ENCODE measurements at places on chromosomes 12 and 14.

GRCh38 chr12:78430551-78430950 is 434.0 kb upstream of the SYT1 start:
- DNase-seq: no peak

- DNase-seq: no peak
These were observed 11.8 kb upstream of the RCOR1 start for GRCh38 chr14:102580550-102581110.

DNA sequence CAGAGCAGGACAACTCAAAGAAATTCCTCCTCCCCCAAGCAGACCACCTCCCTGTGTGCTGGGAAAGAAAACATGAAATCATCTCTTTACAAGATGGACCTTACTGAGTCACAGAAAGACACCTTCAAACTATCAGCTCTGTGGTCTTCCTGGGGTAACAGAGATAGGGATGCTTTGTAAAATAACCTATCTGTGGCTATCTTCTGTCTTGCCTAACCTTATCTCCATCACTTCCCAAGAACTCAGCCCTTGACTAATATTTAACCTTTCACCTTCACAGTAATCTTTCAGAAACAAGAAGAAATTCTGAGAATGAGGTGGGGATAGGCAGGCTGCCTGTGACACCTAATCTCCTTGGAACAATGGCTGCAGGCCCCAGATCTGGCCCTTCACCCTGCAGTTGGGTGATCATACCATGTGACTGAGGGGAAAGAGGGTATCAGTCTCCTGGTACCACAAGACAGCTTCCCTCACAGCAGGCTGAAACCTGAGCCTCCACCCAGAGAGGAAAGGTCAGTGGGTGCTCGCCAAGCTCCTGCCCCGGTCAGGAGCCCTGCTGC is 27.4 kb upstream of the CEBPE start:
- DNase-seq: no peak

DNA sequence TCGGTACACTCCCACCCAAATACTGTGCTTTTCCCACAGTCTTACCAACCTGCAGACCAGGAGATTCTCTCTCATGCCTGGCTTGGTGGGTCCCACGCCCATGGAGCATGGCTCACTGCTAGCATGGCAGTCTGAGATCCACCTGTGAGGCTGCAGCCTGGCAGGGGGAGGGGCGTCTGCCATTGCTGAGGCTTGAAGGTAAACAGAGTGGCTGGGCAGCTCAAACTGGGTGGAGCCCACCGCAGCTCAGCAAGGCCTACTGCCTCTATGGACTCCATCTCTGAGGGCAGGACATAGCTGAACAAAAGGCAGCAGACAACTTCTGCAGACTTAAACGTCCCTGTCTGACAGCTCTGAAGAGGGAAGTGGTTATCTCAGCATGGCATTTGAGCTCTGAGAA is 93.2 kb downstream of the FOXA1 start:
- no peak for DNase-seq

DNA sequence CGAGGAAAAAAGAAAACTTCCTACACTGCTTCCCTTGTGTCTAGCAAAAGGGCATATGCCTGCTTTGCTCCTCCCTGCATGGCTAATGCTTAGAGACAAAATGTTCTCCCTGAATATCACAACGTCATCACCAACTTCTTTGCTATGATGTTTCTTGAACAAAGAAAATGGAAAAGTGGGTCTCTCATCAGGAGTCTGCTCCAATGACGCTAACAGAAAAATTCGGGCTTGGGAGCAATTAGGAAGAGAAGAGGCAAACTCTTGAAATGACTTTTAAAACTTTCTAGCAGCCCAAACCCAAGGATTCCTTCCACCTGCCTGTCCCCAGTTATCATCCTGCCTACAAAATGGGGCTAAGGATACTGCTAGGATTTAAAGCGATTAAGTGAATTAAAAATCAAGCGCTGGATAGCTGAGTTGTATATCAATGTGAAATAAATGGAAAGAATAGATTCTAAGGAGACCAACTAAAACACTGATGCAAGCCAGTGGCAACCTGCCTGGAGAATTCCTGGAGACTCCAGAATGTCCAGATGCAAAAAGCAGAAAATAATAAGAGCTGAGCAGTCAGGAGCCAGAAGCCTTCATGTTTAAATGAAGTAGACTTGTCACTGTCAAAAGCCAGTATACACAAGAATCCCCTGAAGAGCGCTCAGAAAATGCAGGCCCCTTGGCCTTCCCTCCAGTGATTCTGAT is 183.8 kb downstream of the DPF3 start:
- no peak for DNase-seq

- no peak for DNase-seq
These were observed 6.8 kb downstream of the LMNTD1 start for GRCh38 chr12:25546318-25546717.

DNA sequence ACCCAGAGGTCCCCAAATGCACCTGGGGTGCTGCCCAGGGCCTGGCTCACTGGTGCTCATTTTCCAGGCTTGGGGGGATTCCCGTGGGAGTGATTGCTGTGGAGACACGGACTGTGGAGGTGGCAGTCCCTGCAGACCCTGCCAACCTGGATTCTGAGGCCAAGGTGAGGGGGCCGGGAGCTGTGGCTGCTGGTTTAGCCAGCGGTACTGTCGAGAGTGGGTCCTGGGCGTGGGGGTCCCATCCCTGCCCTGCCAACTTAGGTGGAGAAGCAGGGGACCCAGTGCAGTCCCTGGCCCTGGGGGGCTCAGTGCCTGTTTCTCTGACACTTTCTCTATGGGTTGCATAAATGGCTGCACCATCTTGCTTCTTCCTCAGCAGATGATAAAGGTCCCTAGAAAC is 50.9 kb downstream of the FOXN4 start:
- no peak for DNase-seq

- DNase-seq: no peak
These were observed 251.6 kb downstream of the NUAK1 start for GRCh38 chr12:105887131-105887530.

- peak; percentile 94 for DNase-seq
These were observed 57.2 kb upstream of the ATP2A2 start for GRCh38 chr12:110223777-110224378.

DNA sequence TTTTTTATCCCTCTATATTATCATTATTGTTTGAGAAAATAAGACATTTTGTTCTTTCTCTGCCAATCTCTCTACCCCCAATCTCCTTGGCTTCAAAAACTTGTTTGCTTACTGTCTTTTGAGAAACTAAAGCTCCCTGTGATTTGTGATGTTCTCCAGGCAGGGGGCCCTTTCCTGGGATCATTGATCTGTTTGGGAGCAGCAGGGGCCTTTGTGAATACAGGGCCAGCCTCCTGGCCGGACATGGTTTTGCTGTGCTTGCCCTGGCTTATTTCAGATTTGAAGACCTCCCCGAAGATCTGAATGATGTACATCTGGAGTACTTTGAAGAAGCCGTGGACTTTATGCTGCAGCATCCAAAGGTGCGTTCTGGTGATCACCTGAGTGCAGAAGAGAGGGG is 4.5 kb downstream of the ACOT6 start:
- no peak for DNase-seq

- DNase-seq: no peak
These were observed 188.9 kb downstream of the ETV6 start for GRCh38 chr12:11838403-11838802.

DNA sequence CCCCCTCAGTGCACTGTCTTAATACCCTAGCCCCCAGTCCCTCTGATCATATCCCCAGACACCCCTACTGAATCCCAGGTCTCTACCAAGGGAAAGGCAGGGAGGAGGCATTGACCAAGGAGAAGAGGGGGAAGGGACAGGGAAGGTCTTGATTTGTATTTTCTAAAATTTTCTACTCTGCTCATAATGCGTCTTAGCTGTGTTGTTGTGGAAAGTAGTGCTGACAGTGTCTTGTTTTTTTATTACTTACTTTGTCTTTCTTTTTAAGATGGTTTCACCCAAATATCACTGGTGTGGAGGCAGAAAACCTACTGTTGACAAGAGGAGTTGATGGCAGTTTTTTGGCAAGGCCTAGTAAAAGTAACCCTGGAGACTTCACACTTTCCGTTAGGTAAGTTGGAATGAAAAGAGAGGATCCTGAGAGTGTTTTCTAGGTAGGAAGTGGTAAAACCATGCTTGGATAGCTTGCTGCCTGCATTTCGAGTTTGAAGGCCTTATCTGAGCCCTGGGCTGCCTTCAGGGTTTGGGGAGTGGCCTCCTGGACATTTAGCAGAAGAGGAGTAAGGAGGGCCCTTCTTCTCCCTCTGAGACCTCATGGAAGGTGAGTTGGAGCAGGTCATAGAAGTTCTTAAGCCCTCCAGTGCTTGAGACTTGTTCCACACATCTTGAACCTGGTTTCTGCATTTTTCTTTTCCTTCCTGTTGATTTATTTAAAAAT is 27.4 kb downstream of the PTPN11 start:
- no peak for DNase-seq

DNA sequence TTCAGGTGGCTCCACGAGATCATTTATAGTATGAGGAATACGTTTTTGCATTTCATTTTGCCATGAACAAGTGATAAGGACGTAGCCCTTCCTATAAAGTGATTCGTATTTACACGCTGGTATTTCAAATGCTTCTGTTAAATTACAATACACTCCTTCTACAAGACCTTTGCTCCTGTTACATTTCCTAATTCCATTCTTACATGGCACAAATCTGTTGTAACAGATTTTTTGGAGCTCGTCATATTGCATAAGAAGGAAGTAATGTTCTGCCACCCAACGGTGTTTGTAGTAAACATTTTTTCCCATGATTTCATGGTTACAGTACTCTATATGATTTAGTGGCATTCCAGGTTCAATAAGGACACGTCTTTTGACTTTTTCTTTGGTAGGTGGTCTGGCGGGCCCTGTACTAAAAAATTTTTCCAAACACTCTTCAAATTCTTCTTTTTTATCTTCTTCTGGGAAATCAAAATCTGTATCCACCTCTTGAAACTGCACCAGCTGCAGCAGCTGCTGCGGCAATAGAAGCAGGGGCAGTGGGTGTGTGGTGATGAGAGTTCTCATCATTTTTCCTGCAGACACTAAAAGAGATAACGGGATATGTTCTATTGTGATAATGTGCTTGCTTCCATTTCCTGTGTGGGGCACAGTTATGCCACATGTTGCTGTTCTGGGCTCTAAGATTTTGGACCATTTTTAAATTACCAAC is 4.2 kb downstream of the RNASE9 start:
- no peak for DNase-seq

- peak; percentile 63 for DNase-seq
These were observed 84.4 kb downstream of the VWF start for GRCh38 chr12:6039894-6040601.

GRCh38 chr12:106566771-106567170 is 16.0 kb upstream of the RFX4 start:
- no peak for DNase-seq

DNA sequence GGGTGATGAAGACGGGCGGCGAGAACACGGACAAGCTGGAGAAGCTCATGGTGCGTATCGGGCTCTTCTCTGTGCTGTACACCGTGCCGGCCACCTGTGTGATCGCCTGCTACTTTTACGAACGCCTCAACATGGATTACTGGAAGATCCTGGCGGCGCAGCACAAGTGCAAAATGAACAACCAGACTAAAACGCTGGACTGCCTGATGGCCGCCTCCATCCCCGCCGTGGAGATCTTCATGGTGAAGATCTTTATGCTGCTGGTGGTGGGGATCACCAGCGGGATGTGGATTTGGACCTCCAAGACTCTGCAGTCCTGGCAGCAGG is 1.9 kb downstream of the FZD10 start:
- no peak for DNase-seq

DNA sequence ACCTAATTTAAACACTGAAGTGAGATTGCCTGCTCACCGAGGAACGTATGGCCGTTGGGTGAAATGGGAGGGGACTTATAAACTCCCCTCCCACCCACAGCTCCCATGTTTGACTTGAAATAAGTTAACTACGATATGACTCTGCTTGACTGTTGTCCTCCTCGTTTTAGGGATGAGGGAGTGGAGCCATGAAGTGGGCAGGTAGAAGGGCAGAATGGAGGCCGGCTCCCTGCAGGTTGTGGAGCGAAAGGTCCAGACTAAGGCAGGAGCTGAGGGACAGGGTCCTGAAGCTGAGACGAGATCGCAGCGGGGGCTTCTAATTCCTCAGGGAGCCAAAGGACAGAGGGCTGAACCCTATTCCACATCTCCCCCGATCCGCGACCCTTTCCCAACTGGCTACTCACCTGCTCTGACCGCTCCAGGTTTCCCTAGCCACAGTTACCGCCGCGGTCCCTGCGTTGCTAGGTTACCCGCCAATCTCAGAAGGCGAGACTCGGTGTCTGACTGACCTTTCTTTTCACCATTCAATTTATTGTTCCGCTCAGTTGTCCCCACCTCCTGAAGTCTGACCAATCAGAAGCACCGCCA is 577 bp upstream of the TPCN1 start:
- DNase-seq: no peak

DNA sequence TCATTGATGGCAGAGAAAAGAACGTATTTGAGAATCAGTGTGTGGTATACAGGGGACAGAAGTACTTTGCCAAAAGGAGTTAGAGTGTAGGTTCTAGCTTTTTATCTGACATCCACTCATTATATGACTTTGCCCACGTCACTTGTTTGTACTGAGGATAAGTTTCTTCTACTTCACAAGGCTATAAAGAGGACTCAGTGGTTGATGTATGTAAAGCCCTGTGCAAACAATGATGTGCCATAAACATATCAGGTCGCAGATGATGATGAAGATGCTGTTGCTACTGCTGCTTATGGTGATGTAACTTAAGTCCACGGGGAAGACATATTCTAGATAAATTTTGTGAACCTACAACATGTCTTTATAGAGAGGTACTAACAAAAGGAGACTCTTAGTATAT is 66.3 kb downstream of the TRHDE start:
- no peak for DNase-seq

DNA sequence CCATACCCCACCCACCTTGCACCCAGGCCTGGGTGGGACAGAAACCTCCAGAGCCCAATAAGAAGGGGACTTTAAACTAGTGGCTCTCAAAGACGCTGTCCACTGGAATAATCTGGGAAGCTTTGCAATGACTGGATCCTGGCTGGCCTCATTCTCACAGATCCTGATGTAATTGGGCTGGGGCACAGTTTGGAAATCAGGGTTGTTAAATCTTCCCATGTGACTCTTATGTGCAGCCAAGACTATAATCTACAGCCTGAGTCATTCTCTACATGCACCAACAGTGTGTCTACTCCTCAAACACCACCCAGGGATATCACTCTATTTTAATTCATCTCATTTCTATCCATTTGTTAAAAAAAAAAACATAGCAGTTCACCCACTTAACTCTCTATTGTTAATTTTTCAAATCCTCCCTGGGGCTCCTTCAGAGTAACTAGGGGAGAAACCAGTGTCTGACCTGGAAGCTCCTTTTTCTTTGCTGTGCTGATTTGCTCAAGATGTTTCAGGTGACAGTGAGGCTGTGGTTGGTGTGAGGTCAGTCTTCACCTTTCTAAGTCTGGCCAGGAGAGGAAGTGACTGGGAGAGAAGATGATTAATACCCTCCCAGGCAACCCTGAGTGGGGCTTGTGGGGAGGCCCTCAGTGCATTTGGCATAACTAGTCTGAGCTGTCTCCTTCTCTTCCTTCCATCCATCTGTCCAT is 211.6 kb upstream of the SFSWAP start:
- peak; percentile 36 for DNase-seq

DNA sequence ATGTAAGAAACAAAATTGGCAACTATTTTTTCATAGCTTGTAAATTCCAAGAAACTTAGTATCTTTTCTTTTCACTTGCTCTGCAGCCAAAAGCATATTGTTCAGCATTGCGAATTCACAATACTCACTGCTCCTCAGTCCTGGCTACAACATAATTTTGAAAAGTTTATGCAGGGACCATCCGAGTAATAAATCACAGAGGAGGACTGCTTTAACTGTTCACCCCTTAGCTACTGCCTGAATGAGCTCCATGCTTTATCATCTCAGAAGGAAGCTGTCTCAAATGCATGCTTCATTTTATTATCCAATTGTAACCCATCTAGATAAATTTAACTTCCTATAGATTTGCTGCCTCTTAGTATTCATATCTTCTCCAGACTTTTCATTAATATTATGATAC is 827.8 kb downstream of the DIO2 start:
- DNase-seq: no peak
